Stomach (tissue), 19 donors: ENCODE measurements at places on chromosomes 1 and 21. TPM values are rescaled to one million over a fixed set of nuclear protein-coding genes. Genes with fewer than 3 reads are reported as not detected.

DNA sequence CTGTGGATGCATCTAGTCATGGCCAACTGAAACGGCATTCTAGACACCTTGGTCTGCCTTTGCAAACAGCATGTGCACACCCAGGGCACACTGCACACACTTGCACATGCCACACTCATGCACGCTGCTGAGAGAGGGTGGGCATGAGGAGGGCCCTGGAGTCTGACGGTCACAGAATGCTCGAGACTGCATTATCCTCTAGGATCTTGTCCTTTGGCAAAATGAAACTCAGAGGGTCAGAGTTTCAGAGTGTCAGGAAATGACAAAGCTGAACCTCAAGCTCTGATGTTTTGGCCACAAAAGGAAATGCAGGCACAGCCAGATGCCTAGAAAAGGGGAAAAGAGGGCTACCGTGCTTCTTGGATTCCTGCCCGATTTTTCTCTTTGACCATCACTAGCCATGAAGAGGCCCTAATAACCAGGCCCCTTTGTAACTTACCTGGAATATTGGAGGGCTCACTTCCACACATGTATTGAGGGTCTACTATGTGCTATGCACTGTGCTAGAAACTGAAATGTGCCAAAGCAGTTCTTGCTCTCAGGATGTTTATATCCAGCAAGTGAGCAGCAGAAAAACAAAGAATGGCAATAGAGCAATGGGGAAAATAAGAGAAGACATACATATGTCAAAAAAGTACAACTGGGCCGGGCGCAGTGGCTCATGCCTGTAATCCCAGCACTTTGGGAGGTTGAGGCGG lies 65.4 kb downstream of the TOMM20 start:
- H3K4me3 ChIP-seq: no peak overlapping the region
- H3K27me3 ChIP-seq: no peaks in the 10 kb centered on the region
- no peaks in the 10 kb centered on the region for H3K36me3 ChIP-seq
- H3K27ac ChIP-seq: peak overlapping the region; percentile 87
- no peak for DNase-seq

GRCh38 chr1:168470901-168471431 lies 72.8 kb downstream of the XCL2 start:
- H3K4me3 ChIP-seq: no peak overlapping the region
- peaks cover 5% of the 10 kb centered on the region for H3K4me1 ChIP-seq
- no peaks in the 10 kb centered on the region for H3K27me3 ChIP-seq
- peak overlapping the region; percentile 38 for H3K27ac ChIP-seq
- DNase-seq: no peak

DNA sequence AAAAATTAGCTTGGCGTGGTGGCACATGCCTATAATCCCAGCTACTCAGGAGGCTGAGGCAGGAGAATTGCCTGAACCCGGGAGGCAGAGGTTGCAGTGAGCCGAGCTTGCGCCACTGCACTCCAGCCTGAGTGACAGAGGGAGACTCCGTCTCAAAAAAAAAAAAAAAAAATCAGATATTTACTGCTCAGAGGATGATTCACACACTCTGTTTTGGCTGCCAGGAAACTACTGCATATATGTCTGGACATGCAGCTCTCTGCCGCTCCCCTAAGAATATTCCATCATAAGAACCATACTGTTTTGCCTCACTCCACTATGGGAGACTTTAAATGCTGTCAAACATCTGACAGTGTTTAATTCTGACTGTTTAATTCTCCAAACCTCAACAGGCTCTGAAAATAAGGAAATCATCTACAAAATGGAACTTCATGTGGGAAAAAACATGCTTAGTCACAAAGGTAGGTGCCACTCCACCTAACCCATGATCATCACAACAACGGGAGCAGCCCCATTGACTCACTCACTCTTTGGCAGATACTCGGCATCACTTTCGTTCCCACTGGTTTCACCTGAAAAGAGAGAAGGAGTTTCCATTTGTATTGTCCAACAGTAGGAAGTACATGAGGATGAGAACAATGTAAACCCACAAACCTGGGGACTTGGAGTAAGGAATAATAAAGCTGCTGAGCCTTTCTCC lies 29.3 kb upstream of the BCAS2 start:
- H3K27ac ChIP-seq: no peak overlapping the region
- no peaks in the 10 kb centered on the region for H3K4me1 ChIP-seq
- no peaks in the 10 kb centered on the region for H3K27me3 ChIP-seq
- DNase-seq: no peak
- H3K36me3 ChIP-seq: no peaks in the 10 kb centered on the region
- no peak overlapping the region for H3K4me3 ChIP-seq

DNA sequence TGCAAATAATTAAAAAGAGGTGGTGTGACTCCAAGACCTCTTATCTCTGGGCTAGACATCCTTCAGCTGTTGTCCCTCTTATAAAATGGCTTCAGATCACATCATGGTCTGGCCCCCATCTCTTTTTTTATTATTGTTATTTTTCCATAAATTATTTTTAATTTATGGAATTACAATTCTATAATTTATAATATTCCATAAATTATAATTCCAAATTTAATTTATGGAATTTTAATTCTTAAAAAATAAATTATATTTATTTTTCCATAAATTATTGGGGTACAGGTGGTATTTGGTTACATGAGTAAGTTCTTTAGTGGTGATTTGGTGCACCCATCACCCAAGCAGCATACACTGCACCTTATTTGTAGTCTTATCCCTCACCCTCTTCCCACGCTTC lies 65.9 kb upstream of the GJA5 start:
- H3K27me3 ChIP-seq: no peaks in the 10 kb centered on the region
- no peaks in the 10 kb centered on the region for H3K4me1 ChIP-seq
- H3K36me3 ChIP-seq: no peaks in the 10 kb centered on the region
- H3K4me3 ChIP-seq: no peak overlapping the region
- no peak overlapping the region for H3K27ac ChIP-seq
- no peak for DNase-seq

GRCh38 chr21:27060190-27060589 lies 93.3 kb upstream of the ADAMTS5 start:
- DNase-seq: no peak
- H3K36me3 ChIP-seq: no peaks in the 10 kb centered on the region
- no peak overlapping the region for H3K27ac ChIP-seq

GRCh38 chr1:62241371-62242131 lies 46.9 kb downstream of the L1TD1 start:
- no peaks in the 10 kb centered on the region for H3K36me3 ChIP-seq
- H3K4me3 ChIP-seq: no peak overlapping the region
- peaks cover 8% of the 10 kb centered on the region for H3K4me1 ChIP-seq
- DNase-seq: peak; percentile 62
- H3K27me3 ChIP-seq: no peaks in the 10 kb centered on the region
- no peak overlapping the region for H3K27ac ChIP-seq

GRCh38 chr1:157173900-157174410 lies 35.8 kb upstream of the ETV3 start:
- no peaks in the 10 kb centered on the region for H3K36me3 ChIP-seq
- H3K4me3 ChIP-seq: no peak overlapping the region
- no peak overlapping the region for H3K27ac ChIP-seq
- no peaks in the 10 kb centered on the region for H3K27me3 ChIP-seq
- H3K4me1 ChIP-seq: no peaks in the 10 kb centered on the region

DNA sequence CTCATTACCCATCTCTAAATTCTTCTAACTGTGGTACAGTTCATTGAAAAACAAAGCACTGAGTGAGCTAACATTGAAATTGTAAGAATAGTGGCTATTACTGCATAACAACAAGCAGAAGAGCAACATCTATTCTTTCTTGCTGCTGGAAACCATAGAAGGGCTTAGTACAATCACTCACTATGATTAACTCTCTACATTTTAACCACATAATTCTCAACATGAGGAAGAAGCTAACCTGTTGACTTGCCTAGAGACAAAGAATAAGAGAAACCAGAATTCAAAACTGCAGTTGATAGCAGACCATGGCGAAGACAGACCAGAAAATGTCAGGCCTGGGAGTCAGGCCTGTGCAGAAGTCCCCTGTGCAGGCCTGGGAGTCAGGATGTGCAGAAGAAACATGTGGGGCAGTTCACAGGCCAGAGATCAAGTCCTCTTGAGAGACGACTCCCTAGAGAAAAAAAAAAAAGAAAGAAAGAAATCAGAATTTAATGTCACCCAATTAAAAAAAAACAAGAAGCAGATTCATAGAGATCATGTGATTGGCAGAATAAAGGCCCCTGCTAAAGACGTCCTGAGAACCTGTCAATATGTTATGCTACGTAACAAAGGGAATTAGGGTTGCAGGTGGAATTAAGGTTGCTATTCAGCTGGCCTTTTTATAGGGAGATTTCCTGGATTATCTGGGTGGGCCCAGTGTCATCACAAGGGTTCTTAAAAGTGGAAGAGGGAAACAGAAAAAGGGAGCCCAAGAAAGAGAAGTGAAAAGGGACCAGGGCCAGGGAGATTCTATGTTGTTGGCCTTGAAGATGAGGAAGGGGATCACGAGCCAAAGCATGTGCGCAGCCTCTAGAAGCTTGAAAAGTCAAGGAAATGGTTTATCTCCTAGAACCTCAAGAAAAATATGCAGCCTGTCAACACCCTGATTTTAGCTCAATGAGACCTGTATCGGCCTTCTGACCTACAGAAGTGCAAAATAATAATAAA lies 94.9 kb downstream of the MRPL39 start:
- no peaks in the 10 kb centered on the region for H3K4me1 ChIP-seq
- no peaks in the 10 kb centered on the region for H3K27me3 ChIP-seq
- no peak for DNase-seq
- H3K4me3 ChIP-seq: no peak overlapping the region
- no peaks in the 10 kb centered on the region for H3K36me3 ChIP-seq

DNA sequence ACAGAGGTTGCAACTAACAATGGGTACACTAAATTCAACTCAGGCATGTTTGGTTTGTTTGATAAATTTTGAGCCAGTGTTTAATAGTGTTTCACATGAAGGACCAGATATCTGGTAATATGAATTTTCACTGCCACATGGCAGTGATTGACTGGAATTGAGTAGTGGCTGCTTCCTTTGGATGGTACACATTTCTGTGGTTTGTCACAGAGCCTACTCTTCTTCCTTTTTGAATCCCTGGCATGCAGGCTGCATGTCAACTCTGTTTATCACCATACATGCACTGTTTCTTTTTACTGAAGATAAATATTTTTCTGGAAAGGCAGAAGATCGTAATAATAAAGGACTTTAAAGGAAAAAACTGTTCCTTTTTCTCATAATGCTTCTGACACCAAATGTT lies 35.5 kb downstream of the SDCCAG8 start:
- peaks cover 59% of the 10 kb centered on the region for H3K36me3 ChIP-seq
- H3K4me1 ChIP-seq: no peaks in the 10 kb centered on the region
- no peak overlapping the region for H3K27ac ChIP-seq
- H3K4me3 ChIP-seq: no peak overlapping the region

DNA sequence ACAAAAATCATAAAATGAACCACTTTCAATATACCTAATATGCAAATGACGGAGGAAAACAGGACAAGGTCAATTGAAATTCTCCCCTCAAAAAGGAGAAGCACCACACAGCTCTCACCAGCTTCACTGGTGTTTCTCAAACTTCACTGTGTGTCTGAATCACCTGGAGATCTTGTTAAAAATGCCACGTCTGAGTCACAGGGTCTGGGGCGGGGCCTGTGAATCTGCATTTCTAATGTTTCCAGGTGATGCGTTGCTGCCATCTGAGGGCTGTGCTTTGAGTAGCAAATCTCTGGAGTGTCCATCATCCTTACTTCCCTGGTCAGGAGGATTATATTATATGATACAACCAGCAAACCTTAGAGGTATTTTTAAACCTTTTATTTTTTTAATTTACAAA lies 9.0 kb downstream of the CLDN19 start:
- H3K4me3 ChIP-seq: no peak overlapping the region
- H3K27me3 ChIP-seq: no peaks in the 10 kb centered on the region
- H3K27ac ChIP-seq: no peak overlapping the region
- H3K36me3 ChIP-seq: no peaks in the 10 kb centered on the region

- H3K27ac ChIP-seq: no peak overlapping the region
- no peaks in the 10 kb centered on the region for H3K36me3 ChIP-seq
- no peak for DNase-seq
- H3K27me3 ChIP-seq: no peaks in the 10 kb centered on the region
- H3K4me1 ChIP-seq: peaks cover 35% of the 10 kb centered on the region
Measured at GRCh38 chr1:183841950-183842794, 37.3 kb downstream of the RGL1 start.

DNA sequence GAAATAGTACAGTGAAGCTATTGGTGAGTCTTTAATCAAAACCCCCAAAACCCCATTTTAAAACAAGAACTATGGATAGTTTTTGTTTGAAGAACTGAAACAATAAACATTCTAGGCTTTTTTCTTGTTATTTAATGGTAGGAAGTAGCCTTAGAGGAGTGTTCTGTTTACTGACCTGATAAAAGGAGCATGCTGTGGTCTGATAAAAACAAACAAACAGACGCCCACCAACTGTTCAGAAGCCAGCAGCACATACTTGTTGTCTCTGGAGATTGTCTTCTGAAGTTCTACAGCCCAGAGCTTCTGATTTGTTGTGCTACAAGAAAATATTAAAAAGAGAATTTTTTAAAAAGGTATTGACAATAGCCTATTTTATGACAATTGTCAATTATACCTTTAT lies 54.1 kb upstream of the CFAP298 start:
- DNase-seq: no peak
- no peak overlapping the region for H3K27ac ChIP-seq
- no peaks in the 10 kb centered on the region for H3K27me3 ChIP-seq
- peaks cover 39% of the 10 kb centered on the region for H3K36me3 ChIP-seq
- H3K4me3 ChIP-seq: no peak overlapping the region
- H3K4me1 ChIP-seq: no peaks in the 10 kb centered on the region

DNA sequence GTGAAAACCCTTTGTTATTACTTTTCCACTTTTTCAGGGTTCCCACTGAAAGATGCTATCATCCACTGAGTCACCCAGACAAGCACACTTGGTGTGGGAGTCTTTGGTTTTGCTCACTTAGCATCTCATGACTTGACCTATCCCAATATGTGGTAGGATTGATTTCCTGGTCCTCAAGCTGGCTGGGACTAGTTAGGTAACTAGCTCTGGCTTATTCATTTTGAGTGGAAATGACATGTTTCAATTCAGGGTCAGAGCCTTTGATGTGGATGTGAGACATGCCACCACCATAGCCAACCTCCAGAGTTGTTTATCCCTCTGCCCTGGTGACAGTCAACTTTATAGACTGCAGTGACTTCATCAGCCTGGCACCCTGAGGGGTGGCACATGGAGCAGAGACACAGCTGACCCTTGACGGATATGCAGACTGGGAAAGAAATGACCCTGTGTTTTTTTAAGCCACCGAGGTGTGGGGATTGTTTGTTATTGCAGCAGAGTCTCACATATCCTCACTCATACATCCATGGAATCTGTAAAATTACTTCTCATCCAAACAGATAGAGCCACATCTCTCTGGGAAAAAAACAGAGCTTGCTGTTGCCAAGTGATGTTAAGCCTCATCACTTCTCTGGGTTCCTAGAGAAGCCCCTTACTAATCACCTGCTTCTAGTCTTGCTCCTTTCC lies 699.9 kb downstream of the MATN1 start:
- no peaks in the 10 kb centered on the region for H3K4me1 ChIP-seq
- H3K4me3 ChIP-seq: no peak overlapping the region
- no peak for DNase-seq
- no peaks in the 10 kb centered on the region for H3K27me3 ChIP-seq
- H3K27ac ChIP-seq: no peak overlapping the region
- no peaks in the 10 kb centered on the region for H3K36me3 ChIP-seq

GRCh38 chr1:75953461-75953860 lies 21.3 kb upstream of the ASB17 start:
- no peaks in the 10 kb centered on the region for H3K4me1 ChIP-seq
- no peaks in the 10 kb centered on the region for H3K27me3 ChIP-seq
- no peak overlapping the region for H3K4me3 ChIP-seq
- no peak for DNase-seq

The ACOT11 gene
- 24.6 TPM for total RNA-seq

The RYR2 gene
- total RNA-seq: 3.2 TPM

The AGBL4 gene
- not detected for total RNA-seq

The FMO3 gene
- 1.4 TPM for total RNA-seq

The PAPPA2 gene
- 0.29 TPM for total RNA-seq

The OR6N1 gene
- total RNA-seq: not detected
